ENCODE measurements at places on chromosomes 11 and 22. TPM values are rescaled to one million over a fixed set of nuclear protein-coding genes. Genes with fewer than 3 reads are reported as not detected.

XPNPEP3 gene
- 16.2 TPM for polyA plus RNA-seq

MIAT gene
- polyA plus RNA-seq: 0.05 TPM

P4HA3 gene
- polyA plus RNA-seq: not detected

CARNS1 gene
- polyA plus RNA-seq: 1.4 TPM

GNAZ gene
- not detected for polyA plus RNA-seq

SDHAF2 gene
- 100 TPM for polyA plus RNA-seq

DNAJB7 gene
- polyA plus RNA-seq: 0.15 TPM

MRGPRF gene
- not detected for polyA plus RNA-seq

BDNF gene
- not detected for polyA plus RNA-seq

APOA1 gene
- not detected for polyA plus RNA-seq

MICALL1 gene
- polyA plus RNA-seq: 7.3 TPM

HBB gene
- 0.91 TPM for polyA plus RNA-seq

TENM4 gene
- not detected for polyA plus RNA-seq
